ENCODE measurements at places on chromosomes 7 and 10.

- no peak for DNase-seq
Observed at GRCh38 chr7:31371621-31372020, 31.1 kb upstream of the NEUROD6 start.

GRCh38 chr10:84179059-84179710 lies 5.6 kb downstream of the GPR15LG start:
- no peak for DNase-seq

GRCh38 chr7:117323851-117324711 lies 1.2 kb upstream of the WNT2 start:
- DNase-seq: peak; percentile 62

DNA sequence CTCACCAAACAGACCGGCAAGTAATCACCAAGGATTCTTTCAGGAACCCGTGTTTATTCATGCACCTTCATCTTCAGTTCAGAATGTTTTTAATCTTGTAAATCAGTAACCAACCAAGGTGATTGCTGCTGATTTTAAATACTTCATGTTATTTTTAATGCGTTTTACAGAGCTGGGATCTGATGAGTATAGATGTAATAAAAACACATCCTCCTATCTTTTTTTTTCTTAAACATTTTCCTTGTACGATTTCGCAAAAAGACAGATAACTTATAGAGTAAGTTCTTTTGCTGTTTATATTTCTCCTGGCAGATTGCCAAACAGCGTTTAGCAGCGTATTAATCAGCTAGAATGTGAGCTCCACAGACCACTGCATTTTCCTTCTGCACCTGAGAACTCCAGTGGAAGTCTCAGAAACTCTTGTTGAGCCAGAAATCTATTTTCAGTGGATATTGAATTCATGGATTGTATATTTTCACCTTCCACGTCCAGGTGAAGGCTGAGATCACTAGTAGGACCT lies 397.8 kb upstream of the NRP1 start:
- no peak for DNase-seq

DNA sequence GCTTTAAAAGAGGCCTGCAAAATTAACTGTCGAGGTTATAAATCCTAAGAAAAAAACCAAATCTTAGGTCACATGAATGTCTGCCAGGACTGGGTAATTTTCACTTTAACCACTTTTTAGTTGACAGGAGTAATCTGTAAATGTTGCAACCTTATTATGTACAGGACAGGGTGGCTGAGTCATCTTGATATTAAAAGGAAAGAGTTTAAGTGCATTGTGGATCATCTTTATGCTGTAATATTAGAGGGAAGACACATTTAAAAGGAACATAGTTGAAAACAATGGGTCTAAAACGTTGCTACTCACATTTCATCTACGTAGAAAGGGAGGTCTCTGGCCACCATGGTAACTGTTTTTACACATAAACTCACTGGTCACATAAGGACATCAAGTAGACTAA lies 115.5 kb downstream of the LSMEM1 start:
- DNase-seq: peak; percentile 11

- no peak for DNase-seq
Observed at GRCh38 chr10:122281018-122281626, 10.0 kb downstream of the BTBD16 start.

- DNase-seq: no peak
Observed at GRCh38 chr7:145169908-145170307, 334.1 kb upstream of the TPK1 start.

DNA sequence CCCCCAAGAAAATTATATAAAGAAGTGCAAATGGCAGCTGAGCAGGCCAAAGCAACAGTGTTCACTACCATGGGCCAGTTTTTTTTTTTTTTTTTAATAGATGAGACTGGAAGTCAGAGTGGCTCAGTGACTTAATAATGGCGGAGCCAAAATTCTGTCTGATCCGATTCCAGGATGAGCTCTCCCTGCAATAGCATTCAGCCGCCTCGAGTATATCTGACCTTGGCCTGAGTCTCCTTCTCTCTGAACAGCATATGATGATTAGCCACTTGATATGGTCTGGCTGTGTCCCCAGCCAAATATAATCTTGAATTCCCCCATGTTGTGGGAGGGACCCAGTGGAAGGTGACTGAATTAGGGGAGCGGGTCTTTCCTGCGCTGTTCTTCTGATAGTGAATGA lies 76.7 kb upstream of the PRLHR start:
- no peak for DNase-seq

DNA sequence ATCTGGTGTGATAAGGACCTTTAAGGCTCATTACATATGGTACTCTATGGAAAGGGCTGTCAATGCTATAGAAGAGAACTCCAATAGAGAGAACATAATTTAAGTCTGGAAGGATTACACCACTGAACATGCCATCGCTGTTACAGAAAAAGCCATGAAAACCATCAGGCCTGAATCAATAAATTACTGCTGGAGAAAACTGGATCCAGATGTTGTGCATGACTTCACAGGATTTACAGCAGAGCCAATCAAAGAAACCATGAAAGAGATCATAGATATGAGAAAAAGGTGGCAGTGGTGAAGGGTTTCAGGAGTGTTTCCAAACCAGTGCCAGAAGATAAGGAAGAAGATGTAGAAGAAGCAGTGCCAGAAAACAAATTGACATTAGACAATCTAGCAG lies 18.9 kb upstream of the GPR22 start:
- no peak for DNase-seq

- peak; percentile 4 for DNase-seq
Observed at GRCh38 chr10:21194510-21194993, 297.4 kb upstream of the NEBL start.

- DNase-seq: no peak
Observed at GRCh38 chr10:18456984-18457383, 194.4 kb downstream of the NSUN6 start.

All from fibroblast of skin of back (primary cell).